ENCODE measurements at places on chromosomes 2 and 18.

GRCh38 chr18:37230768-37231167 is 334.8 kb downstream of the CELF4 start:
- DNase-seq, result no peak

GRCh38 chr2:54000524-54000923 is 29.7 kb upstream of the PSME4 start:
- no peak for DNase-seq

DNA sequence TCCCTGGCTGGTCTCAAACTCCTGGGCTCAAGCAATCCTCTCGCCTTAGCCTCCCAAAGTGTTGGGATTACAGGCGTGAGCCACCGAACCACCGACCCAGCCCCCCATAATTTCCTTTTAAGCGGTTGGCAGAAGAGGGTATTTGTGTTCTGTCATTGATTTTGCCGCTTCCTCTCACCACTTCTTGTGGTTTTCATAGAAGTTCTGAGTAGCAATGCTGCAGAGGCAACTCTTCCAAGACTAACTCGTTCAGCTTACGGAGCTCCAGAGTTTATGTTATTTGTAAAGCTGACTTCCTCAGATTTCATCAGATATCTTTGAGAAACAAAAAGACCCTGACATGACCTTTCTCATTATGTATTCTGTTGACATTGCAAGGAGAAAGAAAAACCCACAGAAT is 261.4 kb upstream of the KCNJ3 start:
- DNase-seq, result no peak

- DNase-seq, result no peak
Observed at GRCh38 chr18:45266023-45266422, 349.3 kb upstream of the SLC14A2 start.

GRCh38 chr2:20584399-20585358 is 66.2 kb downstream of the HS1BP3 start:
- no peak for DNase-seq

DNA sequence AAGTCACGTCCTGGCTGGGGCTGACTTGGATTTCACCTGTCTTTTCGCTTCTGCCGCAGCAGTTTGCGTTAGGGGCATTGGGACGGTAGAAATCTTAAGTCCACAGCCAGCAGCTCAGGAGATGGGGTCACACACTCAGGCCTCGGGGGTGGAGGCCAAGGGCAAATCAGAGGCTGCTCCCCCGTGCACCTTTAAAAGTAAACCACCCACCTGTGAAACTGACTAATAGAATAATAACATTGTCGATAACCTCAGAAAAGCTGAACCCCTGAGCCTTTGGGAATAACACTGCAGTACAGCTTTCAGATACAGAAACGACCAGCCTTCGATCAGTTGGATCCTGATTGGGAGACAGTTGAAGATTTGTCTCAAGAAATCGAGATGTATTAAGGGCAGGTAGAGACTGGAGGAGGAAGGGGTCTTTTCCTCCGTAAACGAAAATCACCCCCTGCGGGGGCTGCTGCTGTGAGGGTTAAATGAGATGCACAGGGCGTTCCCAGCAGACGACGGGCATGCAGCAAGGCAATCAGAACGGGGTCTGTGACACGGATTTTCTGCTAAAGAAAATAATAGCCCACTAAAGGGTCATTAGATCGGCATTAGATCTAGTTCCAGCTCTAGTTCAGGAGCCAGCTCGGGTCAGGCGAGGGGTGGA is 16.4 kb upstream of the NFATC1 start:
- DNase-seq, result no peak

GRCh38 chr2:241925821-241926441 is 56.4 kb downstream of the RTP5 start:
- no peak for DNase-seq

GRCh38 chr2:104040771-104041170 is 813.1 kb upstream of the POU3F3 start:
- no peak for DNase-seq

DNA sequence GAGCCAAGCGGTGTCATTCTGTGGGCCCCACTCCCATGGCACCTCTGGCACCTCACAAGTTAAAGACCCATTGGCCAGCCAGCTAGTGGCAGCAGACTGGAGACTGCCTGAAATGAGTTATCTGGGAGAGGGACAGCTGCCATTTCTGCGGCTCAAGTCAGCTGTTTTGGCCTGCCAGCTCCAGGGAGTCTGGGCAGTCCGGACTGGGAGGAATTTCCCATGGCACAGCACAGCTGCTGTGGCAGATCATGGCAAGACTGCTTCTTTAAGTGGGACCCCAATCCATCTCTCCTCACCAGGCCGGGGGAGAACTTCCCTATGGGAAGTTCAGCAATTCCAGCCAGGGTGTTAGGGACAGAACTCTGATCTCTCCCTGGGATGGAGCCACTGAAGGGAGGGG is 2187.6 kb upstream of the CELF4 start:
- no peak for DNase-seq

GRCh38 chr2:235106874-235107639 is 155.2 kb downstream of the SH3BP4 start:
- DNase-seq, result peak; percentile 21

DNA sequence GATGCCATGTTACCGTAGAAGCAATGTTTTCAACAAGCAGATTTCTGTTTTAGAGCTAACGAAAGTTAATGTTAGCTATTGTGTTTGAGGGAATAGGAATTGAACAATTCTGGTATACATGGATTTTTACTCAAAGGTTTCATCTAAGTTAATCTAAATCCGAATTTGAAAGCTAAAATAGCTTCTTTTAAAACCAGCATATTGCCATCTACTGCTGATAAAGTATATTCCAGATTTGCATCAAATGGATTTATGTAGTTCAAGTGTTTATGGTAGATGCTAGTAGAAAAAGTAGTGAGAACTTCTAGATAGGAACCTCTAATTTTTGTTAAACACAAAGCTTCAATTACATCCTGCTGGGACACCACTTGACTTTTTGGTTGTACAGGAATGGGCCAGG is 1569.5 kb upstream of the NXPH2 start:
- no peak for DNase-seq

GRCh38 chr18:78773819-78774218 is 205.8 kb upstream of the SALL3 start:
- DNase-seq, result no peak

GRCh38 chr2:53874401-53874950 is 14.7 kb upstream of the GPR75 start:
- no peak for DNase-seq

- DNase-seq, result no peak
Observed at GRCh38 chr18:378079-378478, 110.2 kb upstream of the THOC1 start.
